Esophagus squamous epithelium (tissue), 5 donors: ENCODE measurements at places on chromosomes 7 and 10.

- no peak for DNase-seq
These were observed 5.9 kb downstream of the COL26A1 start for GRCh38 chr7:101368422-101369165.

GRCh38 chr10:6300106-6300783 lies 97.5 kb downstream of the PFKFB3 start:
- DNase-seq, result no peak

DNA sequence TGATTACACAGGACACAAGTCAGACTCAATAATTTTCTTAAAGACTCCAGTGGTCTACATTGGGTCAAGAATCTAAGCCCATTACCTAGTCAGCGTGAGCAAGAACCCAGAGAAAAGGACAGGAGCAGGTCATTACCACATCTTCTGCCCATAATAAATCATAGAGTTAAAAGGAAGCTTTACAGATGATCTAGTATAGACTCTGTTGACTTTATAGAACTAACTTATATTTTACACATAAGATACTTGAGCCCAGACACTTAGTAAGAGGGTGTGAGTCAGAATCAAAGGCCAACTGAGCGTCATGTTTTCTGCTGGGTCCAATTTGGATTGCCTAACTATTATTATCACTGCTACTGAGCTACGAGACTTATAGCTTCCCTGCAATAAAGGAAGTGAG lies 206.1 kb upstream of the NPSR1 start:
- no peak for DNase-seq

DNA sequence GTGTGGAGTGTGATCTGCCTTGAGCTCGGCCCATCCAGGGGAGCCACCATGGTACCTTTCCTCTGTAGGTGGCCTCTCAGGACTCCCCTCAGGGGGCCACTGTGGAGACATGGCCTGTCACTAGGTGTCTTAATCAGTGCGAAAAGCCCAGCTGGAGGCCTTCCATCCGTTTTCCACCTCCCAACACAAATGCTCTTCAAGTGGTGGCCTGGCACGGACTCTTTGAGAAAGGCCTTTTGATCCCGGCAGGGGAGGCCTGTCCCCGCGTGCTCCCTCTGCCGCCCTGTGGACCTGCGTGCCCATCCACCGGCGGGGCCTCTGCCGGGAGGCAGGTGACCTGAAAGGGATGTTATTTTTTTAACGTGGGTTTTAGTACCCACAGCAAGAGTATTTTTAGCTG lies 149.5 kb downstream of the RGS10 start:
- DNase-seq, result no peak

DNA sequence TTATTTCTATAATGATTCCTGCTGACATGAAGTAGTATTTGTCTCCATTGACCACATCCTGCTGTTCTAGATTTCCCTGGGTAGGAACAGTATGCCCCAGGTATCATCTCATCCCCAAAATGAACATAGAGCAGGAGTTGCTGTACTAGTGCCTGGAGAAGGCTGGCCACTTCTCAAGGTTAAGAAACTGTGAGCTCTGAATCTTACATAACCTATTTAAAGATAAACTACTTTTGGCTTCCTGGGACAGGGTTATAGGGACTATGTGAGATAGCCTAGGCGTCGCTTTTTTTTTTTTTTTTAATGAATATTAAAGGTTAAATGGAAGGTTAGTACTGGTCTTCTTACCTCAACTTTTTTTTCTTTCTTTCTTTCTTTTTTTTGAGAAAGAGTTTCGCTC lies 103.0 kb downstream of the LRRC4 start:
- DNase-seq, result no peak

GRCh38 chr10:98956576-98957260 lies 278.9 kb downstream of the HPSE2 start:
- DNase-seq, result no peak

DNA sequence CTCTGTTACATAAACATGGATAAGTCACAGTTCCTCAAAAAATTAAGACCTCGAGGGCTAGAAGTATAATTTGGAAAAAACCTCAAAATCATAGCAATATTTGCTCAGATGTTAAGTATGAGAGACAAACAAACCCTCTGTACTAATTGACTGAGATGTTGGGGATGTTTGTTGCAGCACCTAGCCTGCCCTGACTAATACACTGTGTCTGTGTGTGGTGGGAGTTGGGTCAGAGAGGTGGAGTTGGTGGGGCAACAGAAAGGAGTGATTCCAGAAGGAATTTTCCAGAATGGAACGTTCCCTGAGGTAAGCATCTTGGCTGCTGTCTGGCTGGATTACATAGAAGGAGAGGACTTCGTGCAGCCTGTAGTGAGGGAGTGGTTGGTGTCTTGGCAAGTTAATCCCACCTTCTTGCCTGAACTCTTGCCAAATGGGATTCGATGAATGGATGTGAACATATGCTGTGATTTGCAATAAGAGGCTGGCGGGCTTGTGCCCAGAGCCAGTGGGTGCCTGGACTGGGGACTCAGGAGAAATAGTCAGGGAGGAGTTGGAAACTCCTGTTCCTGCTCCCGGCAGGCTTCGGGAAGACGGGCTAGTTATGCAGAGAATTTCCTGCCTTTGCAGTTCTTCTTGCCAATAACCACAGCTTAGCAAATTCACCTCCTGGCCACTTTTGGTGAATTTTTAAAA lies 9.3 kb upstream of the FAM180A start:
- DNase-seq, result no peak

- no peak for DNase-seq
These were observed 998.7 kb downstream of the LRMDA start for GRCh38 chr10:76430061-76430645.

GRCh38 chr7:147251751-147252325 lies 1135.2 kb downstream of the CNTNAP2 start:
- DNase-seq, result no peak

DNA sequence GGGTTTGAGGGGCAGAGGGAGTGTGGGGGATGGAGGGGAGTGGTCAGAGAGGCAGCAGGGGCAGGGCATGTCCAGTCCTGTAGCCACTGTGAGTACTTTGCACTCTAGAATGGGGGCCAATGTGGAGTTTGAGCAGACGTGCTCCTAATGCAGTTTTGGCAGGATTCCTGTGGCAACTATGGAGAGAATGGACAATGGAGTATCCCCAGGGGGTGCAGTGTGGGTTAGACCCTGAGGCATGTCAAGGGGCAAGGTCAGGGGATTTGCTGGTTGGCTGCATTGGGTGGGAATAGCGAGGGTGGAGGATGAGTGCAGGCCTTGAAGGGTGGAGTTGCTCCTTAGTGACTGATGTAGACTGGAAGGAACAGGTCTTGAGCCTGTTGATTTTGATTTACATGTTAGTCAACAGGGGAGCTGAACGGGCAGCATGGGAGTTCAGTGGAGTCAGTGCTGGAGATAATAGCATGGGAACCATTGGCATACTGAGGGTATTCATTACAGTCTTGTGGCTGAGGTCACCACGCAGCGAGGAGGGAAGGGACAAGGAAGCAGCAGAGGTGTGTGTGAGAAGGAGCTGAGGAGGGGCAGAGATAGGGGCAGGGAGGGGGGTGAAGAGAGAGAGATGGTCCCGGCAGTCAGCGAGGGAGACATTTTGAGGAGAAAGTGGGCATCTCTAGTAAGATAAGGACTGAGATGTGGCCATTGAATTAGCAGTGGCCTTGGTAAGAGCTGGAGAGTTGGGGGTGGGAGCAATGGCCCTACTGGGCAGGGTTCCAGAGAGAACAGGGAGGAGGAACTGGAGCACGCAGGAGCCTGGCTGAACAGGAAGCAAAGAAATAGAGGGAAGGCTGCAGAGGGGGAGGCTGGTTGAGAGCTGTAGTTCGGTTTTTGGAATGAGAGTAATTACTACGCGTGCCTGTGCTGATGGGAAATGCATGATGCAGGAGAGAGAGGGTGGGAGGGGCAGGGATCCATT lies 112.7 kb downstream of the CCNY start:
- DNase-seq, result no peak

DNA sequence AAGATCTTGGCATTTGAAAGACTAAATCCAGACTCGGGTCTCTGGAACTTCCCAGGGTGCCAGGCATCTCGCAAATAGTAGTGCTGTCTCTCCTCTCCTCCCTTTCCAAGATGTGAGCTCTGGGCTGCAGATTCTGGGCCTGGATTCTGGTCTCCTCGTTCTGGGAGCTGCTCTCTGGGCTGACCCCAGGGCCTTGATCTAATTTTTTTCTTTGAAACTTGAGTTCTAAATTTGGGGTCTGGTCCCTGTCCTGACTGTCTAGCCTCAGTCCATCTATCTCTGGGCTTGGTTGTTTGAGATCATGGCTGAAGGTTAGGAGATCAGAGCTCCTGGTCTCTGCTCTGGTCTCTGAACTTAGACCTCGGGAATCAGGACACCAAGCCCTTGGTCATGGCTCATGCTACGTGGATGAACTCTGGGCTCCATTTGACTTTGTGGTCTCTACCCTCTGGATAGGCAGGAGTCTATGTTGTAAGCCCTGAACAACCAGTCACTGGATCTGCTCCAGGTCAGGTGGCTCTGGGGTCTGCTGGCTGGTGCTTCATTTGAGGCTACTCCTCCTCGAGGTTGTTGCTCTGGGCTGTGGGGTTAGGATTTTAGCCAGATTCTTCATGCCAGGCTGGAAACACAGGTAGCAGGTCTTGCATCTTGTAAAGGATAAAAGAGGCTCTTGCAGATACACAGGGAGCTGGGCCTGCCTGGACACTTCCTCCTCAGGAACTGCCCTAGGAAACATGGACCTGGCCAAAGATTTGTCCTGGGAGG lies 8.0 kb upstream of the MBL2 start:
- DNase-seq, result no peak

DNA sequence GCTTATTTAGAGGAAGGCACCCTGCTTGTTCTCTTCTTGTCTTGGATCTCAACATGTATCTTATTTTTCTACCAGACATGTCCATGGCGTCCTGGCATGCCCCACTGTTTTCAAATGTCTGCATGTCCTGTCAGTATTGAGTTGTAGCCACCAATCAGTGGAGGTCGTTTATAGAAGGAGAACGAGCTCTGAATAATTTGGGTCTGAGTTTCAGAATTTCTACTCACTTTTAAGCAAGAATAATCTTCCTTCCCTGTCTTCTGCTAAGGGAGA lies 2.9 kb upstream of the HOXA13 start:
- DNase-seq, result no peak

DNA sequence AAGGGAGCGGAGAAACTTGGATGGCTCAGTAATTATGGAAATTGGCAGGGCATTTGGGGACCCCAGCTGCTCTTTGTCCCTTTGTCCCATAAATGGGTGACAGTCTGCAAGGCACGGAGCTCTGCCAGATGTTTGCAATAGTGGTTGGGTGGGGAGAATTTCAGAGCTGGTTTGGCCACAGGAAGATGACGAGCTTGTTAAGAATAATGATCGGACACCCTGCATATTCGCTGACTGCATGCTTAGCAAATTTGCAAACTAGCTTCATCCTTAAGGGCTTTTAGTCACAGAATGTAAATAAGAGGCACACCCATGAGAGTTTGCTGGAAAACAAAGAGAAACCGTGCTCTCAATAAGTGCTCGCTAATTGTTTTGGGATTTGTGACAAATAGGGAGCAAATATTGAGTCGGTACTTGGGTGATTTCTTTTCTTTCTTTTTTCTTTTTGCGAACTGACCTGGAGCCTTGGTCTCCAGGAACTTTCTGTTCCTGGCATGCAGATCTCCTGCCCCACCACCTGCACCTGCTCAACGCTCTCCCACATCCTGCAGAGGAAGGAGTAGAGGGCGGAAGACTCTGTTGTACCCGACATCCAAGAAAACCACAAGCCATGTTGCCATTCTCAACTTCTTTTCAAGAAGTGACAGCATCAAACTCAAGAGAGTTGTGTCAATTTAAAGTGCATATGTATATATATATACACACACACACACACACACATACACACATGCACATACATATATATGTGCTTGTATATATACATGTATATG lies 238.9 kb downstream of the CAMK1D start:
- no peak for DNase-seq

GRCh38 chr7:47493976-47494911 lies 87.7 kb downstream of the TNS3 start:
- DNase-seq, result no peak

DNA sequence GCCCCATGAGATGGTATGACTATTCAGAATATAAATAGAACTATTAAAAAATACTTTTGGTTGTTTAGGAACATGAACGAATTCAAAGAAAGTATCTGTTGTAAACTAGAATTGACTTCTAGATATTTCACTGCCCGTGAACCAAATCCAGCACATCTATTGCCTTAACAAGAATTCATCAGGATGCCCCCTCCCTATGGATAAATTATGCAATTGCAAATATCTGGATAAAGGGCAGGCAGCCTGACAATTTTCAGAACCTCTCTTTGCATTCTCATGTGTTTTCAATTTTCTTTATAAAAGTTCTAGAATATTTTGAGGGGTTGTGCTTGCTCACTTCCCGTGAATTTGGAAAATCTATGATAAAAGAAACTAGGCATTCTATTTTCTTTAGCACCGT lies 822.1 kb upstream of the SORCS1 start:
- DNase-seq, result no peak

GRCh38 chr10:33150889-33151288 lies 183.6 kb downstream of the NRP1 start:
- no peak for DNase-seq

- no peak for DNase-seq
These were observed 99.6 kb downstream of the SVIL start for GRCh38 chr10:29535012-29535777.

- DNase-seq, result no peak
These were observed 83.6 kb downstream of the MPP7 start for GRCh38 chr10:28219251-28219650.

- DNase-seq, result no peak
These were observed 12.3 kb upstream of the GATA3 start for GRCh38 chr10:8041992-8042720.
